Anterior cingulate cortex (tissue), 58 donors: ENCODE measurements at places on chromosomes 2 and 18.
A peak's percentile ranks its signal among the peaks of the same experiment; 100 is the strongest.

GRCh38 chr18:23626451-23627279 lies 36.0 kb downstream of the ANKRD29 start:
- DNase-seq: no peak

DNA sequence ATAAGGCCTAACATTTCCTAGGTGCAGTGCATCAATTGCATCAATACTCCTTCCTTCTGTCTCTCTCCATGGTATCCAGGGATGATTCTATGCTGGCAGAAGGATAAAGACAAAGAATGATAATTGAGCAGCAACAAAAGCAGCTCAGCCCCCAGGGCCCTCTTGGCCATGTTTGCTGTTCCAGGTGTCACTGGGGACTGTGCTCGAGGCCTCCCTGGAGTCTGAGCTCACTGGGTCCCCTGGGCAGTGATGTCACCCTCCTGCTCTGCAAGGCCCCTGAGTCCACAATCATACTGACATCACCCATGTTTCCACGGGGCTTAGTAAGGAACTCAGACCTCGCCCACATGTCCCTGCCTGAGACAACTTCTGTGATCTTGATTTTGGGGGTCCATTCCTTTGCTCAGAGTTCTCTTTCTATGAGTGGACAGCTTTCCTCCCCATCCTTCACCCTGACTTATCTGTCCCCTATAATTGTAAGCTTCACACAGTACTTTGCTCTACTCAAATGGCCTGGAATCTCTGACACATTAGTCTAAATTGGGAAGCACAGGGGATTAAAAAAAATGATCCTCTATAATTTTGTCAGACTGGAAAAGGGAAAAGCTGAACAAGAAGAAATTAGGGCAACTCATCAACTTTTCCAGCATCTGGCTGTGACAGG lies 15.8 kb upstream of the EXOC6B start:
- DNase-seq: no peak

DNA sequence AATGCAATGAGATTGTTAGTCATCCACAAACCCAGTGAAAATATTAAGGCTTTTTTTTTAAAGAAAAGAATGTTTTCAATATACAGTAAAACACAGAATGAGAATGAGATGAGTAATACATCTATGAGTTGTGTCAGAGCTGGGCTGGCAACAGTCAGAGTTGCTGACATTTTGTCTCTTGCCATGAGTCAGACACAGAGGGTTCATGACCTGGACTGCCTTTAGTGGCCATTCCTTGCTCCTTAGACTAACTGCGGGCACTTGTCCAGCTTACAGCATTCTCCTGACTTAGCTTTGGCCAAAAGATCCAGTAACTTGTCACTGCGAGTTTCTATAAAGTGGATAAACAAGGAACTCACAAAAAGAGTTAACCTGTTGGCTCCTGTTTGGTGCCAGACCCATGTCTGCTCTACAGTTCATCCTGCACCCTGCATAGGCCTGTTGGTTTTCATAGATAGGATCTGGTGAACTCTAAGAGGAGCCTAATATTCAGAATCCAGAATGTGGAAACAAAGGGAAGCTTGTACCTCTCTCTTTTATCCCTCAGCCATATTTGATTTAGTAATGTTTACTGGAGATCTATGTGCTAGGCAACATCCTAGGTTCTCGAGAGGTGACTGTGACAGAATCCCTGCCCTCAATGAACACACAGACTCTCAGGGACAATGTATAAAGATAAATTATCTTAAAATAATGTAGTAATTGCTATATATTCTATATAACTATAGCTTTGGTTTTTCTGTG lies 391.5 kb upstream of the VWC2L start:
- DNase-seq: no peak

- no peak for DNase-seq
Observed at GRCh38 chr2:9739531-9739964, 103.7 kb upstream of the TAF1B start.

DNA sequence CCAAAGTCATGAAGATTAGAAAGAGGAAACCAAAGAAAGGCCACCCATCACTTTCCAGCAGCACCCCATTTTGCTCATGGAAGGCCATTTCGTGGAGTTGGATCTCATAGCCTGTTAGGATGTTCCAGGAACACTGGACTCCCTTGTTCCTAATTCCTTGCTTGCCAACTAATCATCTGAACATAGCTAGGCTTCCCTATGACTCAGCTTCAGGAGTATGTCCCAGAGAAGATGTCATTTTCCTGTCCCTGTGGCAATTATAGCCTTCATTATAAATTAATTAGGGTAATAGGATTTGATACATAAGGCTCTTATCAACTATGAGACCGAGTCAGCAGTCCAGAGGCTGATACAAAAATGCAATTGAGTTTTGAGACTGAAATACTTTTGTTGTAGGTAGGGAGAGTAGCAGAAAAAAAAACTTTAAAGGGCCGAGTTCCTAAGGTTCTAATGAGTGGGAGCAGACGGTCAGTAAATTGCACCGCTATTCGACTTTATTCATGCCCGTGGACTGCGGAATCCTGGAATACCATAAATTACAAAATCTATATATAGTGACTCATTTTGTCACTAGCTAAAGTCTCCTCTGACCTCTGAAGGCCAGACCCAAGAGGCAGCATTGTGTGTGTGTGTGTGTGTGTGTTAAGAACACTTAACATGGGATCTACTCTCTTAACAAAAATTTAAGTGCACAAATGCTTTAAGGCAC lies 311.8 kb downstream of the FBXO15 start:
- no peak for DNase-seq

- DNase-seq: peak; percentile 39
Observed at GRCh38 chr2:190088917-190089316, 26.4 kb upstream of the MSTN start.

DNA sequence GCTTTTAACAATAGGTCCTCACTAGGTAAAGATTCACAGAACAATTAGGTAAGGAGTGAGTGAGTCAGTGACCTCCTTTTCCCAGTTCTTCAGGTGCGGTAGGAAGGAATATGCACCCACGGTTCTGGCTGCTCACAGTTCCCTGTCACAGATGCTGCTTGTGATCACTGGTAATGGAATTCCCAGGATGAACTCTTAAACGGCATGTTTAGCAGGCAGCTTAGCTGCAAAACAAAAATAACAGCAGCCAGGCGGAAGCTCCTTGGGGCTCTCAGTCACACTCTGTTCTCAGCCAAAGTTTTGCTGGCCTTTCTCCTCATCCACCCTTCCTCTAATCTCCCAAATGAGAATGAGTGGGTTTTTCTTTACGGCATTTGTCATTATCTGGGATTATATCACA lies 274.5 kb downstream of the MYT1L start:
- no peak for DNase-seq

DNA sequence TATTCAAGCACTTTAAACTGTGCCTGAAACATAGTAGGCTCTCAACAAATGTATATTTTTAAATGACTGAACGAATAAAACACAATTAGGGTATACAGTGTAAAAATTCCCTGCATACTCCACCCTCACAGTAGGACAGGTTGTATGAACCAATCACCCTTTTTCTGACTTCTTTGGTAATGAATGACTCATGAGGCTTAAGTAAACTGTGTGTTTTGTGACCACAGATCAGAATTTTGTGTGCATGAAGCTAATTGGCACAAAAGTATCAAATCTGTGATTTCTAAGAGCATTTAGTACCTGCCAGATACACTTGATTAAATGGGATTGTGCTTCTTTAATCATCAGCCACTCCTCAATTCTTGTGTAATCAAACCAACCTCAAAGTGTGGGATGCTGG lies 109.9 kb upstream of the MAP4K3 start:
- no peak for DNase-seq

DNA sequence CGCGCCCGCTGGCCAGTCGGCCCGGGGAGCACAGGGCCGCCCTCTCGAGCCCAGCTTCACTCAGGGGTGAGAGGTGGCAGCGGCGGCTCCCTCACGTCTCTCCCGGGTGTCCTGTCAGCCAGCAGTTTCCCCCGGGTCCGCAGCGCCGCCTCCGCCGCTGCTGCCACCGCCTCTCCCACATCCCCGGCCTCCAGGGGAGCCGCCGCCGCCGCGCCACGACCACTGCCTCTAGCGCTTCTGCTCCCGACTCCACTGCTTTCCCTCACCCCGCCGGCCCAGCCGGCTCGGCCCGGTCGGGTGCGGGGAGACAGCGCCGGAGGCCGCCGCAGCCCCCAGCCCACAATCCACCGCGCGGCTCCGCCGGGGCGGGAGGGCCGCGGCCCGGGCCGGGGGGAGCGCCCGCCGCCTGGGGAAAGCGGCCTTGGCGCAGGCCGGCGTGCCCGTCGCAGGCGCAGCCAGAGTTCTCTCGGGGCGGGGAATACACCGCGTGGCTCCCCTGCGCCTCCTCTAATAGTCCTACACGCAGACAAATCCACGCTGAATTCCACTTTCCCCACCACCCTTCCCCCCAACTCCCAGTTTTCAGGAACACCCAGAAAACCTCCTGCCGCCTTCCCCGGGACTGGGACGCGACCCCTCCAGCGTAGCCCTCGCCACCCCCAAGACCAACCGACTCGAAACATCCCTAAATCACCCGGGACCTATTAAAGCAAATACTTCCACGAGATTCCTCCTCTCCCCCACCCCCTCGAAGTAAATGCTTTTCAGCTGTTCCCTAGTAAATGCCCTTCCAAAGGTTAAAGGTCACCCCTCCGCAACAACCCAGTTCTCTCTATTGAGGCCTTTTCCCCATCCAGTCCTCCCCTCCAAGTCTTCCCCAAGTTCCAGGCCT lies at the start of gene VPS54:
Gene VPS54 (minus strand): TSS at position 346 of the 892 bp plus-strand sequence. CDS start 35,429 bp downstream, outside the sequence.
- peak; percentile 33 for DNase-seq

- DNase-seq: no peak
Observed at GRCh38 chr2:174774886-174775285, 10.6 kb upstream of the CHRNA1 start.

GRCh38 chr2:48693645-48694044 lies 61.9 kb downstream of the LHCGR start:
- no peak for DNase-seq

DNA sequence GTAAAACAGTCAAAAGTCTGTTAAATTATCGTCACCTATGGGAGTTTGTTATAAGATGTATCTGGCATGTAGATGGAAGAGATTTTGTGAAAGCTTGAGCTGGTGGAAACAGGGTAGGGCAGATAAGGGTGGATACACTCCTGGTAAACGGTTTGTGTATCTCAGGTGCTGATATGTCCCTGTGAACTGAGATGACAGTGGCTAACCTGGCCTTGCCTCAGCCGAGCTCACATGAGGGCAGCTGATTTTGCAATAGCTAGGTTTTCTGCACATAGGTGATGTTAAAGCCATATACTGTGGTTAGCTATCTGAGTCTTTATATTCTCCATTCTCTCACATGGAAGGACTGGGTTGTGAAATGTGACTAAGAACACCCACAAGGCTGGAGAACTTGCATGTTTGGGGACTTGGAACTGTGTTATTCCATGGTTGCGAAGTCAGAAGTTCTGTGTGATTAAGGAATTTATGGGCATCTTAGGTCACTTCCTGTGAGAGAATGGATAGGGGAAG lies 205.1 kb downstream of the TPGS2 start:
- DNase-seq: no peak

DNA sequence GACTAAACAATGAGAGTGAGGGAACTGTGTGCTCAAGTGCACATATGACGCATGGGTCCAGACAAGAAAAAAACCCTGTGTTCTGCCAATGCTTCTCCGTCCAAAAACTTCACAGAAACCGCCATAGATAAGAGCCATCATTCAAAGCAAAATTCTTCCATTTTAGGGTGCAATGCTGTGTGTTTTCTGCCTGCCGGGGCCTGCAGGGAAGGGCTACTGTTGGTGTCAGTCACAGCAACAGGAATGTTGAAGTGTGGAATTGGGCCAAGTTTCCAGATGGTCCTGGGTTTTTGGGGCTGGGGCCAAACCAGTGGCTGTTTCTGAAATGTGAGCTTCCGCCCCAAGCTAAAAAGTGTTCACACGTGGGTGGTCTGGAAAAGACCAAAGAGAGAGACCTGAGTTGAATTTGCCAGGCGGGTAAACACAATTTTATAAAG lies 677 bp upstream of the MC2R start:
- DNase-seq: no peak

DNA sequence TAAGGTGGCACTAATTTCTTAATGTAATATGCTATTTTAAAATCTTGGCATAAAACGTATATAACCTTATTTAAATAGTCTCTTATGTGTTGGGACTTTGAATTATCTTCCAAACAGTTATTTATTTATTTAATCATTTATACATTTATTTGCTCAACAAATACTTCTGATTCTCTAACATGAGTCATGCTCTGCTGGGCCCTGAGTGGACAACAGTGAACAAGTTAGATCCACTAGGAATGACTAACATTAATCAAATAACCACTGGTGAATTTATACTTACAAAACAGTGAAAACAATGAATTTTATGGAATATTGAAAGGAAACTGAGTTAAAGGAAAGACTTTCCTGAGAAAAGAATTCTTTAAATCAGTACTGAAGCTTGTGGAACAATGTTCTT lies 1257.2 kb upstream of the CHAC2 start:
- DNase-seq: no peak
